NB4 (cell line): ENCODE measurements at places on chromosomes 5 and 9.

GRCh38 chr9:93575796-93576257 lies 557 bp upstream of the PHF2 start:
- DNase-seq = peak; percentile 84

DNA sequence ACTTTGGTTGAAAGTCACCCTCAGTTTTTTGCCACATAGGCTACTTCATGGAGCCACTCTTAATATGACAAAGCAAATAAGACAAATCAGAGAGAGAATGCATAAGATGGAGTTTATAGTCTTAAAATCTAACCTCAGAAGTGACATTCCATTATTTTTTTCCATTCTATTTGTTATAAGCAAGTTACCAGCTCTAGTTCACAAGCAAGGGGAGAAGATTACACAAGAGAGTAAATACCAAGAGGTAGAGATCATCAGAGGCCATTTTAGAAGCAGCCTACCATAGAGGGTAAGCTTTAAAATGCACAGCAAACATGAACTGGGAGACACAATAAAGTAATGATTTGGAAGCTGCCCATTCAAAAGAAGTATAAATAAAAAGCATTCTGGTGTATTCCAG lies 651.3 kb upstream of the MEF2C start:
- DNase-seq = no peak

- peak; percentile 74 for DNase-seq
Observed at GRCh38 chr9:966870-967269, 9.6 kb upstream of the DMRT3 start.

DNA sequence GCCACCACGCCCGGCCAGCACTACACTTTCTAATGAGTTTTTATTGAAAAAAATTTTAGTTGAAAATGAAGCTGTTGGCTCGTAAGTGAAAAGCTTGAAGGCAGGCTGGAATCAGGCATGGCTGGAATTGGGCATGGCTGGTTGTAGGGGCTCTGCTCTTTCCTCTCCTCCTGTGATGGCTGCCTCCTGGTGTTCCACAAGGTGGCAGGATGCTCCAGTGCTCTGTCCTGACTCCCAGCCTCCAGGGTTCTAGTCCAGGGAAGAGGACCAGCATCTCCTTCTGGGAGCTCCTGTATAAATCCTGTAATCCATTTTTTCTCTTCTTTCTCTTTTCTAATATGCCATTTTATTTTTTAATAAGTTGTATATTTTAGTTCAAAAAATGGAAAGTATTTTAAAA lies 57.2 kb upstream of the DHFR start:
- DNase-seq = peak; percentile 17

- DNase-seq = no peak
Observed at GRCh38 chr5:112583166-112583565, 154.5 kb upstream of the APC start.

DNA sequence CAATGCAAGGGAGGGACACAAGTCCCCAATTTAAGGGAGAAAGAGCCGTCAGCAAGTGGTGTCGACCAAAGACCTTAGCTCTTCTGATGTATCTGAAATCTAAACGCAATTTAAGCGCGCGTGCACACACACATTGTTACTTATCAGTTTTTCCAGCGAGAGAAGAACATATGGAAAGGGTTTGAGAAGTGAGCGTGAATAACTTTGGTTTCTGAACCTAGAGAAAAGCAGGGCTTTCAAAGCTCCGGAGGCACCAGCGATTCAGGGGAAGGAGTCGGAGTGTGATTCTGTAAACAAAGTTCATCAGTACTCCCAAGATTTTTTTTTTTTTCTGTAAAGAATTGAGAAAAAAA lies 191.8 kb downstream of the MEF2C start:
- DNase-seq = no peak

GRCh38 chr9:81787747-81788632 lies 98.6 kb upstream of the TLE1 start:
- DNase-seq = no peak

DNA sequence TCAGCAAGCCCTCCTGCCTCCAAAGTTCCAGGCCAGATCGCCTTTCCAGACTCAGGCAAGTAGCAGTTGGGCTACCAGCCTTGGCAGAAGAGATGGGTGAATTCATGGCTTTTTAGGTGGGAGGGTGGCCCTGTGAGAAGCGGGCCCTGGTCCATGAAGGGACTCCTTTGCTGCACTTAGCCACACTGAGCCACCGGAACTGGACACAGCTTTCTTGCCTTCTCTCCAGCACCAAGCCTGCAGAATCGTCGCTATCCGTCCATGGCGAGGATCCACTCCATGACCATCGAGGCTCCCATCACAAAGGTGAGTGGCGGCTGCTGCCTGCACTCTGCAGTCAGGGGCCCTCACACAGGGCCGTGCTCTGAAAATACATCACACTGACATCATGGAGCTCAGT lies 85.0 kb downstream of the WDR41 start:
- no peak for DNase-seq

GRCh38 chr5:43556857-43557542 lies at the start of gene PAIP1:
Gene PAIP1 (minus strand): TSS chr5:43557077. CDS start chr5:43556846, 231 bp downstream.
- DNase-seq = peak; percentile 91

DNA sequence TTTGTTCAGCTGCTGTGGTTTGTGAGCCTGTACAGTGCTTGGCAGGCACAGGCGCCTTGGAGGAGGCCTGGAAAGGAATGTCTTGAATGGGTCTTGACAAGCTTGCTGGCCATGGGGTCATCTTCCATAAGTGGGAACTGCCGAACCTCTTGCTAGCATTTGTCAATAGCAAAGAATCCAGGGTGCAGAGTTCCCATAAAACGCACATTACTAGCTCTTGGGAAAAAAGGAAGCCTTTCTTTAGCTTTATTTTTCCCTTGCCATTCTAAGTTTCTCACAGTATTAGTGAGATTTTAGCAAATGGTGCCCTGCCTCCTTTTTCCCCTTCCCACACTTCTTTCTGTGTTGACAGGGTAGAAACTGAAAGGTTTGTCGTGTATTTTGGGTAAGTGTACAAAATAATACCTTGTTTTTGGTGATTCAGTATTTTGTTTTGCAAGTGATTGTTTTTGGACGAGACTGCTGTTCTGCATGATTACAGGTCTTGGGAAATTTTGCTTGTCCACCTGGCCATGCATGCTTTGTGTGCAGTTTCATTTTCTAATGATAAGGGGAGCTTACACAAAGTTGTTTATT lies 82.0 kb downstream of the ADGRV1 start:
- no peak for DNase-seq

- no peak for DNase-seq
Observed at GRCh38 chr5:174945853-174946252, 221.5 kb downstream of the MSX2 start.

- no peak for DNase-seq
Observed at GRCh38 chr5:5140479-5141338, 579 bp downstream of the ADAMTS16 start.

GRCh38 chr5:170221327-170221741 lies 11.5 kb upstream of the C5orf58 start:
- peak; percentile 23 for DNase-seq

GRCh38 chr9:90047828-90048227 lies 443.0 kb downstream of the GADD45G start:
- no peak for DNase-seq

DNA sequence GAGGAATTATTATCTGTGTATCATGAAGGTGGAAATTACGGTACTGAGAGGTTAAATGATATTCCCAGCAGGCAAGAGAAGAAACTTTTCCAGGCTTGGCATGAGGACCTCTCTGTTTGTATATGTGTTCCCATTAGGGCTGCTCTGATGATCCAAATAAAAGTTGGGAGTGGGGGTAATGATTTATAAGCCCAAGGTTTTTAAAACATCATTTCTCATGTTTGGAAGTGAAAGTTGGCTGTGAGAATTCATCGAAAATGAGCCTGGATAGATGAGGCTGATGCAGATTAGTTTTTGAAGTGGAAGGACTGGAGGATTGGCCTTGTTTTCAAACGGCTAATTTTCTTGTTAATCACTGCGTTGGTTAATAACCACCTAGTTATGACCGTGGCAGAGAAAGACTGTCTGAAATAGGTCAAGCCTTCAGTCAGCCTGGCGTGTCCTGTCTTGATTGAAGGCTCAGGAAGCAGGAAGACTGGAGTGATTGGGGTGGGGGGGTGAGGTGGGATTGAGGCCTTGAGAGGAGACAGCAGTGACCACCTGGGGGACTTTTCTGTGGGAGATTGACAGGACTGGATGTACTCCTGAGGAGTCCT lies 391.0 kb upstream of the WWC1 start:
- no peak for DNase-seq

DNA sequence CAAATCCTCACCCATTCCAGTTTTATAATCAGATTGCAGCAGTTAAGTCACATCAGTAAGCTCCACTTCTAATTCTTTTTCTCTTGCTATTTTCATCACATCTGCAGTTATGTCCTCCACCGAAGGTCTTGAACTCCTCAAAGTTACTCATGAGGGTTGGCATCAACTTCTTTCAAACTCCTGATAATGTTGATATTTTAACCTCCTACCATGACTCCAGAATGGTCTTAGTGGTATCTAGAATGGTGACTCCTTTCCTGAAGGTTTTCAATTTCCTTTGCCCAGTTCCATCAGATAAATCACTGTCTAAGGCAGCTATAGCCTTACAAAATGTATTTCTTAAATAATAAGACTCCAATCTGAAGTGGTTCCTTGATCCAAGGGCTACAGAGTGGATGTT lies 53.8 kb upstream of the EDIL3 start:
- DNase-seq = no peak

GRCh38 chr5:78808380-78808779 lies 159.8 kb upstream of the LHFPL2 start:
- DNase-seq = no peak

GRCh38 chr5:73380041-73380440 lies 68.5 kb downstream of the FOXD1 start:
- DNase-seq = no peak

- DNase-seq = no peak
Observed at GRCh38 chr9:133332381-133332730, 3.6 kb downstream of the SURF6 start.

- no peak for DNase-seq
Observed at GRCh38 chr9:121778252-121779225, 127.1 kb downstream of the DAB2IP start.

DNA sequence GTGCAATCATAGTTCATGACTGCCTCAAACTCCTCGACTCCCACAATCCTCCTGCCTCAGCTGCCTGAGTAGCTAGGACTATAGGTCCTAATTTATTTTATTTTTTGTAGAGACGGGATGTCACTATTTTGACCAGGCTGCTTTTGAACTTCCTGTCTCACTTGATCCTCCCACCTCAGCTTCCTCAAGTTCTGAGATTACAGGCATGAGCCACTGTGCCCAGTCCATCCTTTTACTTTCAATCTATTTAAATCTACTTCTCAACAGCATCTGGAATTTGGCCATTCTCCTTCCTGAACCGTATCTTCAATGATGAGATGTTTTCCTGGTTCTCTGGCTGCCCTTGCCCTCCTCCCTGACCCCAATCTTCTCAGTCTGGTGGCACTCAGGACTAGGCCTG lies 12.2 kb upstream of the GRIN1 start:
- DNase-seq = peak; percentile 29

GRCh38 chr5:110169461-110169860 lies 479.7 kb downstream of the MAN2A1 start:
- DNase-seq = no peak

GRCh38 chr5:17257705-17258273 lies 40.4 kb downstream of the BASP1 start:
- no peak for DNase-seq

DNA sequence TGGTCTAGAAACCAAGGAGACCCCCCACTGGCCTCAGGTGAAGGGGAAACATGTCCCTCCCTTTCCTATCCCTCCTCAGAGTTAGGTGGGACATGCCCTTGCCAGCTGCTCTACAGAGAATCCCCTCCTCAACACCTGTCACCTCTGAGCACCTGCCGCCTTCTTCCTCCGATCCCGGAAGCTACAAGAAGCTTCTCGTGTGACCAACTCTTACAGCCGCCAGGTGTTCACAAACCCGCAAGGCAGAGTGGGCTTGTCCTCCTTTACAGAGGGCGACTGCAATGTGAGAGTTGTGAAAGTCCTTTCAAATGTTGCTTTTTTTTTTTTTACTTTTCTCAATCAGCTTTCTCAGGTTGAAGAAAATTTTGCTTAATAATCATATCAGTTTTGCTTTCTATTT lies 3.7 kb upstream of the ICE1 start:
- no peak for DNase-seq

DNA sequence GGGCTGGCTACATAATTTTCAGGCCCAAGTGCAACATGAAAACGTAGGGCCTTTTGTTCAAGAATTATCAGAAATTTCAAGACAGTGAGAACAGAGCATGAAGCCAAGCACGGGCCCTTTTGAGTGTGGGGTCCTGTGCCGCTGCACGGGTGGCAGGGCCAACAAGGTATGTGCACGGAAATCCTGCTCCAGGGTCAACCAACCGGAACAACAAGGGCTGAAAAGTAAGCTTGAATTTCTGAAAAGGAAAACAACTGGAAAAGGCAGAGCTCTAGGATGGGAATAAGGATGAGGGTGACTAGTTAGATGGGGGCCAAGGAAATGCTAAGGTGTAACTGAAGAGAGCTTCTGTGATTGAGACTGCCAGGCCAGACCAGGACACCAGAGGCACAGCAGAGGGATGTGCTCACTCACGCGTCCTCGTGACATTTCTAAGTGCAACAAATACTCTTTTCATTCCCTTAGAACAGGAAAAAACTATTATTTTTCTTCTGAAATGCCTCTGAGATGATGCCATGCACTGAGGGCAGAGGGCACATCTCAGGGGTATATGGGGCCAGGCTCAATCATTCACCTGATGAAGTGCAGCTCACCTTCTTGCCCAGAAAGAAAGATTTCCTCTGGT lies 80.6 kb upstream of the LRRTM2 start:
- no peak for DNase-seq

DNA sequence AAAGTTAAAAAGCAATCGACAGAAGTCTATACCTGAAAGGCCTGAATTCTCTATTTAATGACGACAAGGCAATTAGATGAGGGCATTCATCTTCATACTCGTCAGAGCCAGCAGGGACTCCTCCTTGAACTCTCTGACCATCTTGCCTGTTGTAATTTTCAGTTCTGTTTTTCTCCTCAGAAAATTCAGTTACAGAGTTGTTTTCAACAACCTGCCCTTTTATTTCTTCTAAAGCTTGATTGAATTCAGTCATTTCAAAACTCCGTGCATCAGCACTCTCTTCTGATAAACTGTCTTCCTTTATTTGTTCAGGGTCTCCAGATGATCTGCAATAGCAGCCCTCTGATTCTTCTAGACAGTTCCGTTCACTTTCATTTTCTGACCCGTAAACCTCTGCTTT lies 15.6 kb downstream of the RIOK2 start:
- no peak for DNase-seq

DNA sequence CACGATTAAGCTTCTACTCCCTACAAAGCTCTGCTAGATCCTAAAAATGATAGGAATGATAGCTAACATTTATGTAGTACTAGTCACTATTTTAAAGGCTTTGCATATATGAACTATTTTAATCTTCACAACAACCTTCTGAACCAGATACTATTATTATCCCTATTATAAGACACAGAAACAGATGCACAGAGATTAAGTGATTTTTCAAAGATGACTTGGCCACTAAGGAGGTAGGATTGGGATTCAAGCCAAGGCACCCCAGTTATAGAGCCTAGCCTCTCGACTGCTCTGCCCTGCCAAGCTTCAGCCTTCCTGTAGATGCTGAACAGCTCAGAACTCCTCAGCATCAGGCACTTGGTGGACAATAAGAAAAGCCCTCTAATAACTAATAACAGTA lies 200.9 kb upstream of the PTGER4 start:
- no peak for DNase-seq

- no peak for DNase-seq
Observed at GRCh38 chr5:81164936-81165335, 68.2 kb upstream of the CKMT2 start.

GRCh38 chr5:19886123-19886917 lies 101.7 kb downstream of the CDH18 start:
- DNase-seq = no peak

- no peak for DNase-seq
Observed at GRCh38 chr9:121563425-121563824, 63.8 kb upstream of the GGTA1 start.
